ENCODE measurements at places on chromosomes 3 and 15. TPM values are rescaled to one million over a fixed set of nuclear protein-coding genes. Genes with fewer than 3 reads are reported as not detected.

Gene SLC22A13
- total RNA-seq: not detected

Gene STRC
- not detected for total RNA-seq

Gene CSPG5
- 8.5 TPM for total RNA-seq

Gene STRIT1
- total RNA-seq: not detected

Gene IL5RA
- total RNA-seq: not detected

Gene CAMKV
- total RNA-seq: 1.4 TPM

Gene GABRR3
- not detected for total RNA-seq

Gene GREM1
- 0.75 TPM for total RNA-seq

Gene CPNE9
- 0.80 TPM for total RNA-seq

Gene COL6A5
- not detected for total RNA-seq

Gene TMEM207
- not detected for total RNA-seq

Gene CCDC39
- not detected for total RNA-seq

Gene NRG4
- not detected for total RNA-seq

Gene ZNF385D
- under 0.01 TPM for total RNA-seq

Gene CALML4
- 2.4 TPM for total RNA-seq

Gene GOLGA8S
- not detected for total RNA-seq

Gene PRTG
- 35.5 TPM for total RNA-seq

Gene GAP43
- not detected for total RNA-seq

Gene RPS27L
- total RNA-seq: 216 TPM

Gene FGD5
- total RNA-seq: 0.58 TPM

Gene SECISBP2L
- 8.6 TPM for total RNA-seq

Gene LRRC2
- not detected for total RNA-seq

Gene SPINT1
- total RNA-seq: not detected

Gene MCTP2
- not detected for total RNA-seq

Gene UBE2Q2
- 28.6 TPM for total RNA-seq

Gene PATL2
- total RNA-seq: not detected

Gene SV2B
- total RNA-seq: not detected

Gene FSIP1
- total RNA-seq: 0.41 TPM

Gene MEGF11
- 1.9 TPM for total RNA-seq

Gene MESP1
- not detected for total RNA-seq

Gene LNP1
- 3.6 TPM for total RNA-seq

Gene NR2E3
- not detected for total RNA-seq

Gene CACNA2D3
- total RNA-seq: not detected

Gene CTDSPL
- 47.4 TPM for total RNA-seq

Gene CHRNA7
- 1.3 TPM for total RNA-seq

Gene MYH15
- under 0.01 TPM for total RNA-seq

Gene TICRR
- total RNA-seq: 3.4 TPM

Gene HTR3E
- not detected for total RNA-seq

Gene TLR9
- not detected for total RNA-seq

Gene ATP8B4
- total RNA-seq: not detected

Gene GOLGA6L9
- 1.4 TPM for total RNA-seq

Gene KIAA1143
- total RNA-seq: 26.8 TPM

Gene EPHB3
- total RNA-seq: 3.9 TPM

Gene SCN5A
- not detected for total RNA-seq

Gene WDR82
- 115 TPM for total RNA-seq

All from G401 (cell line).